ENCODE measurements at places on chromosomes 7 and 10. TPM values are rescaled to one million over a fixed set of nuclear protein-coding genes. Genes with fewer than 3 reads are reported as not detected.

Gene INA
- total RNA-seq, result 0.33 TPM

Gene CLCN1
- total RNA-seq, result 0.16 TPM

Gene ZC3HAV1L
- total RNA-seq, result 36.6 TPM

Gene ELAPOR2
- 14.7 TPM for total RNA-seq

Gene IL6
- 3.8 TPM for total RNA-seq

Gene OR13A1
- not detected for total RNA-seq

Gene TFEC
- 0.36 TPM for total RNA-seq

Gene GIMAP4
- total RNA-seq, result 1.3 TPM

- DNase-seq, result no peak
Observed at GRCh38 chr10:14548474-14548873, 217.8 kb upstream of the FRMD4A start.

GRCh38 chr10:14186245-14186644 lies 144.5 kb downstream of the FRMD4A start:
- no peak for DNase-seq

GRCh38 chr10:69217119-69217754 lies 2.9 kb upstream of the HKDC1 start:
- DNase-seq, result peak; percentile 95

GRCh38 chr10:78366663-78367411 lies 333.2 kb downstream of the RPS24 start:
- no peak for DNase-seq

- DNase-seq, result peak; percentile 49
Observed at GRCh38 chr10:113335592-113335991, 217.3 kb upstream of the HABP2 start.

DNA sequence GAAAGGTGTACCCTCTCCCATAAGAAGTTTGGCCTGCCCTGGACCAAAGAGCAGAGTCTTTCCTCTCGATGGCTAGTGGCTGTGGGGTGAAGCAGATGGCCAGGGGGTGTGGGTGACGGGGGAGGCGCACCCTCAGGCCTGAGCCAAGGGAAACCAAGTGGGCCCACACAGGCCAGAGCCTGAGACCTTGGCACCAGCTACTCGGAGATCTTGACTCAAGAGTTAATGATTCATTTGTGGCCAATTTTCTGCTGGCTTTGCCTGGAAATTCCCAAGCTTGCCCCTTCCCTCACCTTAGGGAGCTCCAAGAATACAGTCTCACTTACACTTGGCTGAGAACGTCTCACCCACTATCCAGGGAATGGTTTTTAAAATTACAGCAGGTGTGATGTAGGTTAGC lies 42.7 kb downstream of the ZMIZ1 start:
- peak; percentile 65 for DNase-seq

DNA sequence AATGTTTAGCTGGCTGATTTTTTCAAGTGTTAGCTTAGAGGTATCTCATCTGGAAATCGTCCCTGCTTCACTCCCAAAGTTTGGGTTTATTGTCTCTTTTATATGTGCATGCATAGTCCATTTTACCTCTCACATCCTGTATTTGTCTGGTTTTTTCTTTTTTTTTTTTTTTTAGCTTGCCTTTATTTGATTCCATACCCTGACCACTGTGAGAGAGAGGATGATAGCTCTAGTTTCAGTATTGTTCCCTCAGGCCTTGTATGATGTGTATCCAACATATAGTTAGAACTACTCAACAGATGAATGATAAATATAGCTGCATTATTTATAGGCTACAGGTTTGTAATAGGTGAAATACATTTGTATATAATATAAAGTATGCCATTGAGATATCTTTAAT lies 29.9 kb downstream of the PCGF5 start:
- DNase-seq, result no peak
